Right ventricle myocardium superior (tissue), 1 donor: ENCODE measurements at places on chromosomes 12 and 14. TPM values are rescaled to one million over a fixed set of nuclear protein-coding genes. Genes with fewer than 3 reads are reported as not detected.

The TAS2R20 gene
- total RNA-seq = 0.43 TPM

The C12orf57 gene
- total RNA-seq = 251 TPM

The AKT1 gene
- 120 TPM for total RNA-seq

The SRGAP1 gene
- 2.0 TPM for total RNA-seq

The ANG gene
- 5.3 TPM for total RNA-seq

The FOXJ2 gene
- total RNA-seq = 22.4 TPM

The PPP1R1A gene
- 192 TPM for total RNA-seq

The RPAP3 gene
- total RNA-seq = 22.7 TPM

The PRIMA1 gene
- 8.4 TPM for total RNA-seq

The ATG101 gene
- total RNA-seq = 23.5 TPM

The DENND5B gene
- total RNA-seq = 36.7 TPM

The CYP46A1 gene
- total RNA-seq = 3.0 TPM

The OTUB2 gene
- total RNA-seq = 0.56 TPM

The CD9 gene
- total RNA-seq = 51.9 TPM

The C3AR1 gene
- total RNA-seq = 7.3 TPM

The INHBC gene
- not detected for total RNA-seq

The YLPM1 gene
- total RNA-seq = 26.6 TPM

The CLECL1 gene
- not detected for total RNA-seq

The DAO gene
- total RNA-seq = not detected

The GPR65 gene
- total RNA-seq = 0.38 TPM

The TTC8 gene
- 5.2 TPM for total RNA-seq

The GNPNAT1 gene
- total RNA-seq = 5.8 TPM

The DACT1 gene
- 2.4 TPM for total RNA-seq

The CLEC9A gene
- total RNA-seq = not detected

The PPFIA2 gene
- total RNA-seq = 0.35 TPM

The NGB gene
- not detected for total RNA-seq

The RIMBP2 gene
- not detected for total RNA-seq

The OR6S1 gene
- total RNA-seq = not detected

The PLEKHD1 gene
- total RNA-seq = 0.22 TPM

The LAG3 gene
- 0.22 TPM for total RNA-seq

The PIWIL1 gene
- not detected for total RNA-seq

The CLEC4D gene
- total RNA-seq = not detected

The TAS2R7 gene
- not detected for total RNA-seq

The VIPAS39 gene
- 10.9 TPM for total RNA-seq

The KRT6B gene
- not detected for total RNA-seq

The CLEC4C gene
- total RNA-seq = not detected

The PROX2 gene
- not detected for total RNA-seq

The FGF6 gene
- not detected for total RNA-seq

The PTPRQ gene
- 0.13 TPM for total RNA-seq

The CDKL1 gene
- 1.4 TPM for total RNA-seq

The FLRT2 gene
- 3.0 TPM for total RNA-seq

The B4GALNT3 gene
- total RNA-seq = 32.1 TPM

The NTS gene
- total RNA-seq = not detected

The TAS2R42 gene
- not detected for total RNA-seq

The KLRC2 gene
- total RNA-seq = not detected

The NRXN3 gene
- total RNA-seq = 1.3 TPM

The DEPDC4 gene
- total RNA-seq = 0.32 TPM

The C12orf75 gene
- 0.97 TPM for total RNA-seq

The OR6C2 gene
- total RNA-seq = not detected

The AQP6 gene
- total RNA-seq = not detected

The GDF11 gene
- total RNA-seq = 6.0 TPM

The MUCL1 gene
- not detected for total RNA-seq

The LHX5 gene
- total RNA-seq = not detected

The KRT83 gene
- not detected for total RNA-seq

The ARMH4 gene
- total RNA-seq = 6.2 TPM

The MDGA2 gene
- not detected for total RNA-seq

The SOAT2 gene
- not detected for total RNA-seq

The PTPRB gene
- total RNA-seq = 34.6 TPM

The HOXC5 gene
- not detected for total RNA-seq
